ENCODE measurements at places on chromosomes 7 and 10.

DNA sequence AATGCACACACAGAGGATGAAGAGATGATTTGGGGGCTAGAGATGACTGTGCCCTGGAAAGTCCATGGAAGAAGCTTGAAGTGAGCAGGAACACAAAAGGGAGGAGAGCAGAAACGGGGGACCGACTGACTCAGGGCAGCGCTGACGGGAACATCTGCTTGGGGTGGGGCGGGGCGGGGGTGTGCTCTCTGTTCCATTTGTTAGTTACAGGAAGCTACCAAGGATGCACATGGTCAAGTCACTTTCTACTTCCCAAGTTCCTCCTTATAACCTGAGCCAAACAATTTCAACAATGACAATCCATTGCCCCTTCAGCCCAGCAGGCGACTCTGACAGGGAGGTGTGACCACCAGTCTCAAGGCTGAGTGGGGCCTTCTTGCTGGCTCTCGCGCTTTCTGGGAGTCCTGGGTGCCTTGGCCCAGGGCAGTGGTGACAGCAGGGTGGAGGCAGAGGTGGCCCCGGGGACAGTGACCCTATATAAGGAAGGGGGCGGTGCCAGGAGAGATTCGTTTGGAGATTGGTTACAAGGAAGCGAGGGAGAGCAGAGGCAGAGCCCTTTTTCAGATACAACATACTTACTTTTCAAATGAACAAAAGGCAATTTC, 39.6 kb downstream of the CLEC2L start:
- DNase-seq: no peak

DNA sequence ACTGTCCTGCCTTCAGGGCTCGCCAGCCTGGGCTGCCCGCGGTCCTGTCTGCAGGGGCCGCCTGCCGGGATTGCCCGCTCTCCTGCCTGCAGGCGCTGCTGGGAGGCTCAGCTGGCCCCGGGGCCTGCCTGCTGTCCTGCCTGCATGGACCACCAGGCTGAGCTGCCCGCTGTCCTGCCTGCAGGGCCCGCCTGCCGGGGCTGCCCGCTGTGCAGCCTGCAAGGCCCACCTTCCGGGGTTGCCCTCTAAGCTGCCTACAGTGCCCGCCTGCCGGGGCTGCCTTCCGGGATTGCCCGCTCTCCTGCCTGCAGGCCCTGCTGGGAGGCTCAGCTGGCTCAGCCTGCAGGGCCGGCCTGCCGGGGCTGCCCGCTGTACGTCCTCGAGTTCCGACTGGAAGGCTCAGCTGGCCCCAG, 164.4 kb downstream of the GLRX3 start:
- peak; percentile 23 for DNase-seq

DNA sequence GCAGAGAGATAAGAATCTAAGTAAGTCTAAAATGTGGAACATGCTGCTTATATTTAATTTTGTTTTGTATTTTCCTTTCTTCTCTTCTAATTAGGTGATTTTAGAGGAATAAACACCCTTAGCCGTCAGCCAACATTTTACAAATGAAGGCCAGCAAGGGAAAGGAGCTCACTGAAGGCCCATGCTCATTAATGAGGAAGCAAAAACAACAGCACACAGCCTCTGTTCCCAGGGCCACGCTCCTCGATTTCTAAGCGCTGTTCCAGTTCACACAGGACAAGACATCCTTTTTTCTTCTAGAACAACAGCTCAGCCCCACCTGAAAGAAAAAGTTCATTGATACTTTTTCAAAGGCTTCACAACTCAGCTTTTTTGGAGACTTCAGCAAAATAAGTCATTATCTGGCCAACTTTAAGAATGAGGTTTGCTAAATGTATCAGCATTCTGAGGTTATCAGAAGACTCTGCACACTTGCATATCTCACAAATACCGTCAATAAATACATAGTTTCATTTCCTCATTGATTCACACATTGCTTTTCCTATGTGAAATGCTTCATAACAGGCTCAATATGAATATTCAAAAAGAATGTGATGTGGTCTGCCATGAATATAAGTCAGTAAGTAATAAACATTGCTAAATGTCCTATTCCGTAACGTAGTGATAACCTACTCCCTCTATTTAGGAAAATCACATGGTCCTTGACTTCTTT, 34.8 kb upstream of the SFMBT2 start:
- no peak for DNase-seq

DNA sequence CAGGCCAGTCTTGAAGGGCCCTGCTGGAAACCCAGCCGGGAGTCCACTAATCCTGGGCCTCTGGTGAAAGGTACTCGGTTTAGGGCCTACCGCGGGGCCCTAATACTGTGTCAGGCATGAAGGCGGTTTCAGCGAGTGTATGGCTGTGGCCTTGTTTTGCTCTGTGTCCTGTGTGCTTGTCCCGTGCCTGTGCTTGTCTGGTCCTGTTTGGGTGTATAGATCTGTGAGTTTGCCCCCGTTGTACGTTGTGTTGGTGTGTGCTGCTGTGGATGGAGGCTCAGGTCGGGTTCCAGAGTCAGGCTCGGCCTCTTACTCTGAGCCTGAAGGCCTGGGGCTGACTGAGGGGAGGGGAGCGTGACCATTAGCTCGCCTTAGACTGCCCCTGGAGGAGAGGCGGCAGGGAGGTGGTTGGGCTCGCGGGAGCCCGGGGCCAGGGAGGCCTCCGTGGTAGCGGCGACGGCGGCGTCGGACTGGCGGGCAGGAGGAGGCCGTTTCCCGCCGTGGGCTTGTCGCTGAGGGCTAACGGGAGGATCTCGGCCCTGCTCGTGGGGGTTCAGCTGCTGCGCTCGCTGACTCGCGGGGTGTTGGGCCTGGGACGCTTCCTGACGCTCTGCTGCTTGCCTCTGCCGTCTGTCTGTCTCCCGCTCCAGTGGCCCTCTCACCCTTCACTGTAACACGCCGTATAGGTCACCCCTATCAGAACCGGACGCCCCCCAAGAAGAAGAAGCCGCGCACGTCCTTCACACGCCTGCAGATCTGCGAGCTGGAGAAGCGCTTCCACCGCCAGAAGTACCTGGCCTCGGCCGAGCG, 2.6 kb downstream of the TLX1 start:
- no peak for DNase-seq

Data from stimulated activated CD8-positive, alpha-beta memory T cell treated with anti-CD3 and anti-CD28 coated beads, Interleukin-4, amount 100 ng/mL, for 24 hours (primary cell).